ENCODE measurements at places on chromosomes 11 and 22.
A peak's percentile ranks its signal among the peaks of the same experiment; 100 is the strongest.

- DNase-seq: peak; percentile 1
Measured at GRCh38 chr11:102007567-102008437, 39.4 kb upstream of the CFAP300 start.

DNA sequence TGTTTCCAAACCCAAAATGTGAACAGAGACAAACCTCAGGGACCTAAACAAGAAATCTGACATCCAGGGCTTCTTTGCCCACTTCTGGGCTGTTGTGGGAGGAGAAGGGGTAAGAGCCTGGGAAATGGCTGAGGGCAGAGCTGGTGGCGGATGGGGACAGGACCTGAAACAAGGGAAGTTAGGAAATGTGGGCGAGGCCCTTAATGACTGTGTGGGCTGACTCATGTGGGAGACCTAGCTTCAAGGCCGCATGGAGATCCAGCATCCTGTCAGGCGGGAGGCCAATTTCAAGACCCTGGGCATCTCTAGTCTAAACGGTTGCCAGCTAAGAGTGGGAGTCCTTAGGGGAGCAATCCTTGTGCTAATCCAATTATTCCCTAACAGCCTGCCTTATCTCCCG lies 2.1 kb upstream of the OAF start:
- DNase-seq: no peak

DNA sequence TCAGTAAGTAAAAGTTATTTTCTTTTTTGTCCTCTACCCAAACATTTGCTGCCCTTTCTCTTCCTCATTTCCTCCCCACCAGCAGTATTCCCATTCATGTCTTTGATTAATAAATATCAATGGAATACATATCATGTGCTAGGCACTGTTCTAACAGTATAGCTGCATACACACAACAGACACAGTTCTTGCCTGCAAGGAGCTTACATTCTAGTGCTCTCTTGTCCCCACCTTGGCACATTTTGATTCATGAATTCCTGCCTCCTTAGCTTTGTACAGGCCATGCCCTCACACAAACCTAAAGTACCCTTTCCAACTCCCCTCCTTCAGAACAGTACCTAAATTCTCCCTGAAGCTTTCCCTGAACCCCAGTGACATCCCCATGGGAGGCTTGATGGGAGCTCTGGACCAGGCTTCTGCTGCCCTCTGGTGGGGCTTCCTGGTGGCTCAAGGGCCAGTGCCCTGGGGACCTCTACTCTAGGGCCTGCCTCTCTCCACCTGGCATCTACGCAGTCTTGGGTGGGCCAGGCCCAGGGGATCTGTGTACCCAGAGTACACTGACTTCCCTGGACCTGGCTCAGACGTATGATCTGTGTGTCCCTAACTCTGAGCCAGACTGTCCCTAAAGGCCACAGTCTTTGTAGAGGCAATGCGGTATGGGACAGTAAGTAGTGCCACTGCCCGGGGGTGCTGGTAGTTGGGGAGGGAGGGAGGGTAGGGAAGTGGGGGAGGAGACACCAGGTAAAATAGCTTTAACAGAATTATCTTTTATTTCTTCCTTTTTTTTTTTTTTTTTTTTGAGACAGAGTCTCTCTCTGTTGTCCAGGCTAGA lies 14.1 kb downstream of the RPS13 start:
- no peak for DNase-seq

DNA sequence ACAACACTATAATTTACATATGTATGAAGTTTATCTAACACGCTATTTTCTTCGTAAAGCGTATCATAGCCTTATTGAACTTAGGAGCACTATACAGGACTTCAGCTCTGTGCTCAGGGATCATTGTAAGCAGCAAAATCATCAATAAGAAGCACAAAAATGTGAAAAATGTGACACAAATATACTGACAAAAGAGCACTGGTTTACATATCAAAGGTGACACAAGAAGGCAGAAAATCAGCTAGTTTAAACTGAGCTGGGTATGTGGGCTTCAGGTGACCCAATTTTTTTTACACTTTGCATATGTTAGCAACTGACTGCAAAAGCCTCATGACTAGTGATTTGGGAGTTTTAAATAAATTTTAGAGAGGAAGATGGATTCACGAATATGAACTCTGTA lies 215.2 kb upstream of the CHORDC1 start:
- no peak for DNase-seq

- no peak for DNase-seq
Measured at GRCh38 chr11:116932181-116932580, 94.8 kb upstream of the APOA1 start.

DNA sequence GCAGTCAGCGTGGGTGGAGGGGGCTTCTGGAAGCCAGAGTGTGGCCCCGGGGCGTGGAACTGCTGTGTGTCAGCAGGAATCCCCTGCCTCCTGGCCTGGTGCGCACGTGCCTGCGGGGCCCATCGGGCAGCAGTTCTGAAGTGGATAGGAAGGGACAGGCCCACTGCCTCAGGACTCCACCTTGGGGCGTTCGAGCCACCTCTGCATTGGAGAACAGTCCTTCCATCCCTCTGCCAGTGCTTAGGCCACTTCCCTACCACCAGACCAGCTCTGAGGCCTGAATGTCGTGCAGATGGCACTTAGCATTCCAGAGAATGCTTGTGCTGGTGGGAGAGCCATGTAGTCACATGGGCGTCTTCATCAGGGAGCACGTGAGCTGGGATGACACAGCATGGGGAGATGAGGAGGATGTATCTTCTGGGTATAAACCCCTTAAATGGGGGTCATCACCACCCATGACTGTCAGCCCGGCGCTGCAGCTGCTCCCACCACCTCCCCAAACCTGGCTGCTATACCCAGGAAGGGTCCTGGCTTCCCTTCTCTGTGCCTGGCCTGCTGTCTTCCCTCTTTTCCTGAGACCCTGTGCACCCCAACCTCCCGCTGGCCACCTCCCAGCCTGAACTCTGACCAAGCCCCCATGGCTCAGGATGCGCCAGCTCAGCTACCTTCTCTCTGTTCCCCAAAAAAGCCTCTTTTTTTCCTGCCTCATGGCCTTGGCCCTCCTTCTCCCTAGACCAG lies 9.7 kb downstream of the INCENP start:
- DNase-seq: no peak

DNA sequence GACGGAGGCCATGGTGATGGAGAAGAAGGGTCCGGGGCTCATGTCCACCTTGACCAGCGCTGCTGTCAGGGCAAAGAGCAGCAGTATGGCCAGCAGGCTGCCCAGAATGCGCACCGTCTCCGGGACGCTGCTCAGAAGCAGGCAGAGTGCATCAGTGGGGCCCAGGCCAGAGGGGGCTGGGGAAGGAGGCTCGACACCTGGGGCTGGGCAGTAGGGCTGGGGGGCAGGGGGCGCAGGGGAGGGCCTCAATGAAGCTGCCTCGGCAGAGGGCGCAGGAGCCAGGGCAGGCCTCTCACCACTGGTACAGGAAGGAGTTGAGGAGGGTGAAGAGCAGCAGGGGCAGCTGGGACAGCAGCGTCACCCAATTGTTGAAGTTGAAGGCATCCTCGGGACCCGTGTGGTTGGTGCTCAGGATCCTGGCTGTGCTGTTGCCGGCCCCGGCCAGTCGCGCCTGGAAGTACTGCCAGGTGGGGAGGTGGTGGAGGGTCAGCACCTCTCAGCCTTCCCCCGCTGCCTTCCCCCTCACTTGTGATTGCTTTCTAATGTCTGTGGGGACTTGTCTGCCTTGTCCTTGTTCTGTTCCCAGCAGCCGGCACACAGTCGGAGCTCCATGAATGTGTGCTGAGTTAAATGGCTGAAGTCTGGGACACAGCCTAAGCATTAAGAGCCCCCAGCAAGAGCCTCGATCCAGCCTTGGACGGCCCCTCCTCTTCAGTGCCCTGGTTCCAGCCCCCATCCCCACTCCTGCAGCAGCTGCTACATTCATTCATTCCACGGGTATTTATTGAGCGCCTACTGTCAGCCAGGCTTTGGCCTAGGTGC lies 2.3 kb downstream of the SLC29A2 start:
- no peak for DNase-seq

DNA sequence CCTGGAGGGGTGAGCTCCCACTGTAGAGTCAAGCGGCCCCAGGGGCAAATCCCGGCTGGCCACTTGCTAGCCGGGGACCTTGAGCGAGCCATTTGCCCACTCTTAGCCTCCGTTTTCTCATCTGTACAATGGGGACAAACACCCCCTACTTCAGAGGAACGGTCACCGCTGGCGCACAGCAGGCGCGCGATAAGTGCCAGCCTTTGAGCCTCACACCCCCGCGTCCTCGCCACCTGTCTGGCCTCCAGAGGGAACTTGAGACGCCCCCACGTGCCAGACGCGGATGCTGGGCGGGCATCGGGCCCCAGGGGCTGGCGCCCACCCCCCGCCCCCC lies 72.6 kb upstream of the TCF20 start:
- DNase-seq: no peak

- DNase-seq: peak; percentile 51
Measured at GRCh38 chr11:100709233-100709957, 22.3 kb downstream of the ARHGAP42 start.

GRCh38 chr11:2701230-2701629 lies 1.4 kb upstream of the KCNQ1OT1 start:
- DNase-seq: no peak

DNA sequence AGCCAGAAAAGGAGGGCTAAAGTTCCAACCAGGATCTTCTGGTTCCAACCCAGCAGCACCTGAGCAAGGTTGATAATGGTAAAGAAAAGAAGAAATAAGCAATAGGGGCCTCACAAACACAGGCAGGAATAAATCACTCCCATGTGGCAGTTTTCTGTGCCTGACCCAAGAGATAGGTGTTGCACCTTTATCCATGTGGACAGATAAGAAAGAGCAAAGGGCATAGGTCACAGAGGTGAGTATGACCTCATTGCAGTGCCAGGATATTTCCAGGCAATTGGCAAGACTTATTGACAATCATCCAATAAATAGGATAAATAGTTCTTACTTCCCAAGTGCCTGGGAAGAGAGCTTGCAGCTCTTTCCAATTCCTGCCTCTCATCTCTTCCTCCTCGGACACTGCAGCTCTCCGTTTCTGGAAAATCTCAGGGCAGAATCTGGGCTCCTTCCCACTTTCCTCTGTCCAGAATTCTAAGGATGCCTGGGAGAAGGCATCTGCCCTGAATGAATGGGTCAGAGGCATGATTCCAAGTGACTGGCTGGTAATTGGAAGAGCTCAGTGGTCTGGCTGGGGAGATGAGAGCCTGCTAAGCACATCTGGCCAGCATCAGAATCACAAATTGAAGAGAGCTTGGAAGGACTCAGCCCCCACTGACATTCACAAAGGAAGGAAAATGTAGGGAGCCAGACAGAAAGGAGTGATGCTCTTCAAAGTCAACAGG lies 14.5 kb upstream of the LRRC55 start:
- no peak for DNase-seq

DNA sequence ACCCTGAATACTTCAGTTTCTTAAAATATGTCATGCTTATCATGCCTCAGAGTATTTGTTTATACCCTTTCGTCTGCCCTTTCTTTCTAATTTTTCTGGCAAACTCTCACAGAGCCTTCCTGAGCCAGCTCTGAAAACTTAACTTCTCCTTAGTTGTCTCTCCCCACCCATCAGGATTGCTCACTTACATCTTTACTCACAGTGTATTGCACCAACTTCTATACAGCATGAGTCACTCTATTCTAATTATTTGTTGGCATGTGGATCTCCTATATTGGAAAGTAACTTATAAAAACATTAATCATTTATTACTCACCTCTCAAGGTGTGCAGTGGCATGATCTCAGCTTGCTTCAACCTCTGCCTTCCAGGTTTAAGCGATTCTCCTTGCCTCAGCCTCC lies 114.9 kb downstream of the FANCF start:
- DNase-seq: no peak

- no peak for DNase-seq
Measured at GRCh38 chr11:2663506-2663905, 36.3 kb downstream of the KCNQ1OT1 start.

Measured in DMS 273 treated with DMSO at 0.1 percent for 48 hours (cell line).